C1 segment of cervical spinal cord (tissue), 14 donors: ENCODE measurements at places on chromosomes 6 and 20.

DNA sequence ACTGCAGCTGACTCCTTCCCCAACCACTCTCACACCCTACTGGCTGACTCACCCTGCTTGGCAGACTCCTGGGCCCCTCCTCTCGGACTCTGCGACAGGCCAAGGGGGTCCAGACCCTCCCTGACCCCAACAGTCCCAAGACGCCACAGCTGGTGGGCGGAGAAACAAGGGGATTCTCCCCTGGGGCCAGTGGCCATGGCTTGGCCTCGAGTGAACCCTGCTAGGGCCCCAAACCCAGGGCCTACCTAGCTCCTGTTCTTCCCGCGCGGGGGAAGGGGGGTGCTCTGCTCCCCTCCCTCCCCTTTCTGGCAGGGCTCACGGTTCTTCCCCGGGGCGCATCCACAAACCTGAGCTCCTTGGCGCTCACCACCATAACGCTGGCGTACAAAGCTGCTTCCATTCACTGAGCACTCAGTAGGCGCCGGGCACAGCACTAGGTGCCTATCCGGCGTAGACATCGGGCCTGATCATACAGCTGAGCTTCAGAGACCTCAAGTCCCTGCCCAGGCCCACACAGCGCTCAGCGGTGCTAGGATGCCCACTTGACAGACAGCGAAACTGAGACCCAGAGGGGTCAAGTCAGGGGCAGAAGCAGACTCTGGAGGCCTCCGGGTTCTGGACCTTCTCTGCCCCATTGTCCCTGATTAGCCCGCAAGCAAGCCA lies 597 bp downstream of the ADA start:
- no peak for DNase-seq

DNA sequence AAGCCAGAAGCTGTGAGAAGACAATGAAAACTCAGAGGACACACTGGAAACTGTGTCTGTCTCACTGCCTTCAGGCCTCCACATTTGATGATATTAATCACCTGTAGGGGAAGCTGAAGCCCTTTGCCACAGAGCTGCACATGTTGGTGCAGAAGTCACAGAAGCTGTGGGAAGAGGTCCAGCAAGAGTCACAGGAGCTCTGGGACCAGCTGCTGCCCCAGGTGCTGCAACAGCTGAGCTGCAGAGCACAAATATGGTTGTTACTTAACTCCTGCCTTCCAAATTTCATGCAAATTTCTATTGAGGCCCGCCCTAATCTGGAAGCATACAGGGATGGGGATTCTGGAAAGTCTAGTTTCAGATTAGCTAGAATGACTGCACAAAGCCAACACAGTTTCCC lies 169.3 kb downstream of the OGFRL1 start:
- DNase-seq, result no peak

- DNase-seq, result no peak
Measured at GRCh38 chr6:168015009-168015408, 17.5 kb downstream of the KIF25 start.

DNA sequence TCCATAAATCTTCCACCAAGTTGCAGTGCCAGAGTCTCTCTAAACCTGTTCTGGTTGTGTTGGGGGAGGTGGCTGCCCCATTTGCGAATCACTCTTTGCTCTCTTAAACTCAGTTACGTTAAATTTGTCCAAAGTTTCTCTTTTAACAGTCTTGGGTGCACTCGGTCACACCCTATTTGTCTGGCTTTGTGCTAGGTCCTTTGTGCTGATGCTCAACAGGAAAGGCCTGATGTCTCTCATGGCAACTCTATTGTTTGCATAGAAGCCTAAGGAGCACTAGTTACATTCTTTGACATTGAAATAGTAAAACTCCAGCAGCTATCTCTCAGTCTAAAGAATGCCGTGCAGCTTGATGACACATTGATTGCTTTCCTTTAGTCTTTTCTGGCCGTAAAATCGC lies 105.1 kb downstream of the TRMT11 start:
- no peak for DNase-seq

DNA sequence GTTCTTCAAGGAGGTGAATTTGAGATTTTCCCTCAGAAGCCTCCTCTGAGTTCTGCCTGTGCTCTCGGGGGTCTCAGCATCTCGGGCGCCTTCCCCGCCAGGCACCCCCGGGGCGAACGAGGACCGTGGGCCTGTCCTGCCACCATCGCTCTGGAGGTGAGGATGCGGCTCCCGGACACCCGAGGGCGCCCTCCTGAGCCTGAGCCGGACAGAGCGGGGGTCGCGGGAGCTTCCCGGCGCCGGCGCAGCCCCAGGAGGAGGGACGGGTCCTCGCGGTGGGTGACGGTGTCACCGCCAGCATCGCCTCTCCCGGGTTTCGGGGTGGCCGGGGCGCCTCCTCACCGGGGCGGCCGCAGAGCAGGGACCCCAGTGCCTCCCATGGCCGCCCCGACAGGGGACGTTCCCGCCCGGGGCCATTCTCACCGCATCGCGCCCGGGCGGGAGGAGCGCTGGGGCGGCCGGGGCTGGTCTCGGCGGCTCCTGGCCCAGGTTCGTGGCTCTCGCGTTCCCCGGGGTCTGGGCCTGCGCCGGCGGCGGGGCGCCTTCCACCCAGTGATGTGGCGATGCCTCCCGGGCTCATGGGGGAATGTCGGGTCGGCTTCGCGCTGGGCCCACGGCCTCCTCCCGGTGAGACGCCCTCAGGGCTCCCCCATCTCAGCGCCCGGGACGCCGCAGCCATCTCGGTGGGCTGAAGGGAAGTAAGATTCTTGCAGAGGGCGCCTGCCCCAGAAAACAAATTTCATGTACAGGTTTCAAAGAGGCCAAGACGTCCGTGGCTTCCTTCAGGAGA lies 210.5 kb downstream of the ERMARD start:
- no peak for DNase-seq

DNA sequence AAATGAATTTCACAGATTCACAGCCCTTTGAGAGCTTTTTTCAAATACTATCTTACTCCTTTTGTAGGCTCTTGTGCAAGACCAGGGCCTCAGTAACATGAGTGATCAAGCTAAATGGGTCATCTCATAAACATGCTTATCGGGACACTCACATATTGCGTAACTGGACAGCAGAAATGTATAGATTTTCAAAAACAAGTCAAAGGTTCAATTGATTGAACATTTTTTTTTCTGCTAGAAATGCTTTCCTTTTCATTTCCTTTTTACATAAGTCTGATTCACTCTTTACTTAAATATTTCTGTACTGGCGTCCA lies 8.7 kb upstream of the SALL4 start:
- no peak for DNase-seq

- no peak for DNase-seq
Measured at GRCh38 chr20:16709017-16709416, 20.8 kb upstream of the SNRPB2 start.

DNA sequence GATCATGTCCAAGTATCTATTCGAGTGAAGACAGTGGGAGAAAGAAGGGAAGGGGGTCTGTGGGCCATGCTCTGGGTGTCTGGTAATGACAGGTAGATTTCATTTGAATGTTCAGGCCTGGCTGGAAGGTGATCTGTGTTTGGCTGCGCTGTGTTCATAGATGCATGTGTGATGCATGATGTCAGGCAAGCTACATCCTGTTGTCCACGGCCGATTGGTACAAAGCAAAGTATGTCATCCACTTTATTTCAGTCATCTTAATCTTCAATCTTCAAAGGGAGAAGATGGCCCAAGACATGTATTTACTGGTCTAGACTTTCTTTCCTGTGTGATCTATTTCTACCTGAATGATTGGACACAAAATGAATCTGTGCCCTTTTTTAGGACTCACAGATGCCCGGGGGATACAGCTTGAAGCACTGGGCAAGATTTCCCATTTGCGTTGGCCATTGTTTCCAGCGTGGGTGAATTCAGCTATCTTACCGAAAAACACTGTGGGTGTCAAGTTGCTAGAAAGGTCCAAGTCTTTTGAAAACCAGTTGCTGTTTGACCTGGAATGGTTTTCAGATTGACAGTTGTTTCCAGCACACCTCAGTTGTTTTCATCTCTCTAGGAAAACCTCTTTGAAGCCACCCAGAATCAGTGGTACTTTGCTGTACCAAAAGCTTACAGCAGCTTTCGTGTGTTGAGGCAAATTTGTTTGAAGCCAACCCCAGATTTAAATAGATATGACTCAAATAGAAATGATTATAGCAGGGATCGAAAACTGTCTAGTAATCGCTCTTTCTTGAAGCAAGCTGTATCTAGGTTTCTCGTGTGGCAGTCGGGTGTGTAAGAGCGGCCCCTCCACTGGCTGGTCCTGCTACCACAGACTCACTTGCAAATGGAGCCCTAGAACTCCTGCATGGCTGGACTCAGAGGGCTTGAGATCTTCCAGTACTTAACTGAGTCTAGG lies 27.2 kb downstream of the DUSP22 start:
- no peak for DNase-seq

DNA sequence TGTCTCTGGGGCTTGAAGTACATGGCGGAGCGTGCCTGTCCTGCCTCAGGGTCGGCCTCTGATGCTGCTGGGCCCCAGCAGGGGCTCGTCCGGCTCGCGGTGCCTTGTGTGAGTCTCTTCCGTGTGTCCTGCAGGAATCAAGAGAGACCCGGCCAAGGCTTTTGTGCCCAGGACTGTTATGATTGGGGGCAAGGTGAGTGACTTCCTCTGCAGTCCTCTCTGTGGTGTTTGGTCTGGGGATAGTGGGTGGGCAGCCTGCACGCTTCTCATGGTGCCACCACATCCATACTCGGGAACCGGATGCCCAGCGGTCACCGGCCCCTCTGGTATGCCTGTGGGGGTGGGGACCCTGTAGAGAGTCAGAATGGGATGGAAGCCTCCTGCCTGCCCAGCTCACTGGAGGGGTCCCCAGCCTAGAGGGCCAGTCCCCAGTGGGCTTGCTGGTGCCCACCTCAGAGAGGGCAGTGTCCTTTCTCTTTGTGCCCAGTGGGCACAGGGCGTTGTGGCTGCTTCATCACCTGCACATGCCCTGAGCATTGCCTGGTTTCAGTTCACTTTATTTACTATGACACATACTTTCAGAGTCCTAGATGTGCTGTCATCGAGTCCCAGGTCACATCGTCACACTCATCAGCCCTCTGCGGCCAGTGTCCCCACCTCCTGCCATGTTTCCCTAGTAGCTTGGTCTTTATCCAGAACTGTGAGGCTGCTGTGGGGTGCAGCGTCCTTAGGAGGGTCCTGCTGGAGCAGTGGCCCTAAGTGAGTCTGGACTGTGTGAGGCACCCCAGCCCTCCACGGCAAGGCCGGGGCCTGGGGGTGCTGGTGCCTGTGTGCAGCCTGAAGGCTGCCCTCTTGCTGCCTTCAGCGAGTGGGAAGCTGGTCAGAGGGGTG lies 40.7 kb downstream of the PYGB start:
- no peak for DNase-seq

DNA sequence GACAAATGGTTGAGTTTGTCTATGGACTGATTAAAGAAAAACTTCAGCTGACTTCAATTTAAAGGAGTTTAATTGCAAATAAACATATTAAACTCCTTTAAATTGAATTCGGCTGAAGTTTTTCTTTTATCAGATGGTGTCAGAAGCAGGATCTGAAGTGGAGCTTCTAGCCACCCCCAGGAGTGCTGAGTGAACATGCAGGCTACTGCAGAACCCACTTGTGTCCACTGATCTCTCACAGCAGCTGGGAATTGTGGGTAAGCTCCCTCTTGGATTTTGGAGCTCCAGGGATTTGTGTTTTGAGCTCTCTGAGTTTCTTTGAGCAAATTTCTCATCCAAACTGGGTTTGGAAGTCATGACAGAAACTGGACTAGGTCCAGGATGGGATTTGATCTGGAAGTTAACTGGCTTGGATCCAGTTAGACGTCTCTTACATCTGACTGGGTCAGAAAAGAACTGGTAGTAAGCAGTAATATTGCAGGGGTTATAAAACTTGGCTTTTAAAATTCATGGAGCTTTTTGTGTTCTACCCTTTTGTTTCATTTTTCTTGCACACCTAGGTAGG lies 95.8 kb upstream of the UST start:
- no peak for DNase-seq

DNA sequence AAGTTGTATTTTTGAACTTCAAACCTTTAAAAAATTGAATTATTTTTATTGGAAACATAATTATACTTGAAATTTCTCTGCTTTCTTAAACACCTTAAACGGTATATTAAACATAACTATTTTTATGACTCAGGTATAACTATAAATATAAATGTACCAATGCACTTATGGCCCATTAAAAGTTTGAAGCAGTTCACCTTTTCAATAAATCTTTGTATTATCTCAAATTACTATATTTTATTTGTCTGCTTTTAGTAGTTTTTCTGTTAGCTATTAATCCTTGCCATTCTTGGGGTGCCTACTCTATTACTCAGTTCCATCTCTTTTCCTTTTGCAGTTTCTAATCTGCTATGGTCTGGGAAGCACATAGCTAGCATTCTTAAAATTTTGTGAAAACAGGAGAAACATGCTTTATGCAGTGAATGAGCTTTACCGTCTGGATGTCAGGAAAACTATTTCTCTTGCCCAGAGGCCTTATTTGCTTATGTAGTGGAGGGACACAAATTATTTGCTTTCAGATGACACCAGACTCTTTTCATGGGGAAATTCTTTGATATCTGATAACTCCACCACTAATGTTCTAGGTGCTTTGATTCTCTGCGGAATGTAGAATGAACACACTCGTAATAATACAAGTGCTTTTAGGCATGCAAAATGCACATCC lies 378.9 kb upstream of the CITED2 start:
- no peak for DNase-seq
